T-helper 17 cell (primary cell): ENCODE measurements at places on chromosomes 2 and 18.

GRCh38 chr2:216837740-216838139, 22.1 kb downstream of the TNP1 start:
- DNase-seq, result no peak

GRCh38 chr2:18372641-18373040, 187.8 kb downstream of the RDH14 start:
- DNase-seq, result no peak

DNA sequence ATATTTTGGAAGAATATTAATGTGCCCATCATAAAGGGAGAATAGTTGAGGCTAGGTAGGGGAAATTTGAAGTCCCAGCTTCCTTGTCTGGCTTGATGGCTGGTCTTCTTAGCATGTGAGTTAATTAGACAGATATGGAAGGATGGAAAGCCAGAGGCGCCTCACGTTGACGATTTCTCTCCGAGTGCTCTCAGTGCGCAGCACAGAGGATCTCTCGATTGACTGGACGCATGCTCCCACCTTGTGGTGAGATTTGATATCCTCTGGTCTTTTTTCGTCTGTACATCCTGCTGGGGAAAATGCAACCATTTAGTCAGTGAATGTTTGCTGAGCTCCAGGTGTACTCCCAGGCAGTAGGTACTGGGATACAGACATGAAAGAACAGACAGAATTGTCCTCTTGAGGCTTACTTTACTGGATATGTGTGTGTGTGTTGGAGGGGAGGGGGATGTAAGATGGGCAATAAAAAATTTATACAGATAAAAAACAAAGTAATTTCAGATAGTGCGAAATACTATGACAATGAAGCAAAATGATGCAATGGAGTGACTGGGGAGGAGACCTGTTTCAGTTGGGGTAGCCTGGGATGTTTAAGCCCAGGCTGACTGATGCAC, 66.9 kb upstream of the ZNG1B start:
- peak; percentile 48 for DNase-seq

DNA sequence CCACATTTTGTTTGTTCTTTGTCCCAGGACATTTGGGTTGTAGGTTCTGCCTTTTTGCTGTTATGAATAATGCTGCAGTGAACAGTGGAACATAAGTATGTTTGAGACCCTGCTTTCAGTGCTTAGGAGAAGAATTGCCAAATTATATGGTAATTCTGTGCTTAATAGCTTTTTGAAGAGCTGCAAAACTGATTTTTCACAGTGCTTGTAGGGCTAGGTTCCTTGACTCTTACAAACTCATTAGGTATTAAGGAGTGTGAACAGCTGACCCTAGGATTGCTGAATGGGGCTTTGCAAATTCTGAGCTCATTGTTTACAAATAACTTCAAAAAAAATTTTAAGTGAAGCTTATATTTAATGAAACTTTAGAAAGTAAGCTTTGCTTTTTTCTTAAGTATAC, 154.2 kb downstream of the LTBP1 start:
- no peak for DNase-seq

DNA sequence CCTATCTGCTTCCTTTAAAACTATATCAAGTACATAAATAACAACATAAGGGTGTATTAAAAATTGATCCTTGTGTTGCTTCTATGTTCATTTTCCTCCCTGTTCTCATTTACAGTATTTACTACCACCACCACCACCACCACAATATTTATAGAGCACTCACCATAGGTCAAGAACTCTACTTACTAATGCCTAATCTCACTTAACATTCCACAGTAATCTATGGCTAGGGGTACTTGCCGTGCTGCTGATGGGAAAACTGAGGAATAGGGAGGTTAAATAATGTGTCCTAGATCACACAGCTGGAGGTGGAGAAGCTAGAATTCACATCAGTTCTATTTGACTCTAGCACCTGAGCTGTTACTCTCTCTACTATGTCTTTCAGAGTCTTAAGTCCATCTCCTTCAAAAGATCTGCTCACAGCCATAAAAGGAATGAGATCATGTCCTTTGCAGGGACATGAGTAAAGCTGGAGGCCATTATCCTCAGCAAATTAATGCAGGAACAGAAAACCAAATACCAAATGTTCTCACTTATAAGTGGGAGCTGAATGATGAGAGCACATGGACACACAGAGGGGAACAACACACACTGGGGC, 54.1 kb upstream of the ZNF385B start:
- DNase-seq, result no peak

GRCh38 chr18:44996261-44996660, 315.6 kb downstream of the SETBP1 start:
- no peak for DNase-seq

DNA sequence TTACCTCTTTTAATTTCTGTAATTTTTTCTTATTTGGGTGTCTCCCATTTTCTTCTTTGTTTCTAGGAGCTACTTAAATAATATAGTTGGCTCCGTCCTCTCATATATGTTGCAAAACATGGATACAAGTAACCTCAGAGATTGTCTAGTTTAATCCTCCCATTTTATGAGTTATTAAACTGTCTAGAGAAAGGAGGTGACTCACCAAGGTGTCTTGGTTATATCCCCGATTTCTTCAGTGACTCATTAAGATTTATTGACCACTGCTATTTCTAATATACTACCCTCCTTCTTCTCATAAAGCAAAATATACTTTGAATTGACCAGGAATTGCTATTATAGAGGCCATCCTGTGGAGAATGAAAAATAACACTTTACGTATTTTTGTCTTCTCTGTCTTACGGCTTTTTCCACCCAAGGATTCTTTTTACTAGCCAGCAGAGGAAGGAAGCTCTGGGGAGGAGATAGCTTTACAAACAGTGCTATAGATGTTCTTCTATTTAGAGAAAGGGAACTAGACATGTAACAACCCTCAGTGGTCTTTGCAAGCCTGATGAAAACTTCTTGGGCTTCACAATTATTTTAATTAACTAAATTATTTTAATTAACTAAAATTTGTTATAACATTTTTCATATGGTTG, 300.4 kb upstream of the TNP1 start:
- no peak for DNase-seq

- DNase-seq, result no peak
Measured at GRCh38 chr2:121721926-121722325, 14.7 kb downstream of the NIFK start.

DNA sequence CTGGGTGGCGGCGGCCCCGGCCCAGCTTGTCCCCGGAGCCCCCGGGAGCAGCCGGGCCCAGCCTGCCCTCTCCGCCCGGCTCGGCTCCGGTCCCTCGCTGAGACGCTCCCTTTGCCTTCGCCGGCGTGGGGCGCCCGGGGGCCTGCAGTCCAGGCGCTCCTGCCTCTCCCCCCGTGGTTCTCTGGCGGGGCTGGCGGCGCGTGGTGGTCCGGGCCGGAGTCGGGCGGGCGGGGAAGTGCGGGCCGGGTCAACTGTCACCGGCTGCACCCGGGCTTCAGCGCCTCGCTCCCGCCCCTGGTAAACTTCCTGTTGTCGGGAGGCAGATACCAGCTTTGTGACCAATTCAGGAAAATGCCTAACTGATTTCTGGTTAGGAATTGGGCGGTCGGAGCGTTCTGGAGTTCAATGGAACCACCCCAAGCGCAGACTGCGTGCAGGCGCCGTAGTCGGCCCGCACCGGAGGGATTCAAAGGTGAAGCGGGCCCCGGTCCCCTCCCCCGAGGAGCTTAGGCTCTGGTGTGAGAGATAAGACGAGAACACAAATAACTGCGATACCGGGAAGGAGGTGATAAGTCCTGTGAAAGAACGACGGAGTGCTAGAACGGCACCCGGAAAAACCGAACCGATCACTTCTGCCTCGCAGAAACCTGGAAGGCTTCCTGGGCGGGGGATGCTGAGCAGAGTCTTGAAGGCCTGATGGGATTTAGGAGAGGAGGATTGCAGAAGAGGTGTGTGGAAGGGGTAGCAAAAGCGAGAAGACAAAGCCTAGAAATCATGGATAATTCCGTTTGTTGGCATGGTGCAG, 891 bp downstream of the CAB39 start:
- DNase-seq, result peak; percentile 23

GRCh38 chr2:162022290-162022945, 51.6 kb downstream of the DPP4 start:
- no peak for DNase-seq

DNA sequence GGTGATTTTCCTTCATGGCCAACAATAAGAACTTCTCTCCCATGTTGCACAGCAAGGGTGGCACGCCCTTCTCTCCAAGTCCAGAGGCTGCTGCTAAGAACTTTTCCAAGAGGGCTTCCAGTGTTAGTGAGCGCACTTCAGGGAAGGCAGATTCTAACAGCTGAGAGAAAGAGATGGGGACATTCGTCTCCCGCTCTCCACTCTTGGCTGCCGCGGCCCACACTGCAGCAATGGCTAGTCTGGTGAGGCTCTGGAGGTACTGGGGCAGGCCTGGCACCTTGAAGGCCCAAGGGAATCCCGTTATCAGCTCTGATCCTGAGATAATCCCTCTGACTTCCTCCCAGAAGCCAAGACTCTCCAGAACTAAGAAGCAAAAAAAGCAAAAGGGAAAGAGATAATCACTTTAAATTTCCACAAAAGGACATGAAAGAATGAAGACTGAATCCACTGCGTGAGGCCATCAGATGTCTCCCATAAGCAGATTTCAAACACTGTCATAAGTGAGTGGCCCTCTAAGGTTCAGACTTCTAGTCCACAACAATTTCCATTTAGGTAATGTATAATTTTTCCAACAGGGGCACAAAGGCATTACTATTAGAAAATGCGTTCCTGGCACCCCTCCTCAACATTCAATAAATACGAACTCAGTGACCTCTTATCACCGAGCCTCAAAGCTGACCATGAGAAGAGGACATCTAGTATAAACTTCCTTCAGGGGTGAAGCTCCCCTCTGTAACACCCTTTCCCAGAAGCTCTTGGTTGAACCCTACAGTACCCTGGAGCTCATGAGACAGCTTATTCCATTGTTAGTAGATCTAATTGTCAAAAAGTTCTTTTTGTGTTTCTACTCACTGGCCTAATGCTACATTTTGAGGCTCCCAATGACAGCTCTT, 66.7 kb upstream of the ZFP36L2 start:
- DNase-seq, result no peak

GRCh38 chr2:100234141-100234540, 88.2 kb downstream of the LONRF2 start:
- no peak for DNase-seq

GRCh38 chr18:48405978-48406377, 3.2 kb downstream of the ZBTB7C start:
- DNase-seq, result no peak

- DNase-seq, result no peak
Measured at GRCh38 chr18:46663539-46663938, 6.5 kb upstream of the LOXHD1 start.

GRCh38 chr2:222504719-222505118, 80.4 kb downstream of the SGPP2 start:
- no peak for DNase-seq

DNA sequence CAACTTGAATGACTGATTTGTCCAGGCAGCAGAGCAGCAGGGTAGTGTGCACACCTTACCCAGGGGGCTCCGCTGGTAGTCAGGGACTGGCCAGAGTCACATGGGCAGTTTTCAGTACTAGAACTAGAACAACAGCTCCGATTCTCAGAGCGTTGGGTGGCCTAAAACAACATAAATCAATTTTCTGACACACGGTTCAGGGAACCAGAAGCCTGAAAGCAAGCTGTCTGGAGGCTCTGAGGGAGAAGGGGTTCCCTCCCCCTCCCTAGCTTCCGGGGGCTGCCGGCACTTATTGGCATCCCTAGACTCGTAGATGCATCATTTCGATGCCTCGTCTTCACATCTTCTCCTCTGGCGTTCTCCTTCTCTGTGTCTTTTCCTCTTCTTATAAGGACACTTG, 13.4 kb upstream of the ITGB6 start:
- DNase-seq, result no peak

GRCh38 chr2:70668911-70669310, 99.1 kb downstream of the ADD2 start:
- no peak for DNase-seq
